NCI-H524 (cell line): ENCODE measurements at places on chromosomes 7 and 10.
A peak's percentile ranks its signal among the peaks of the same experiment; 100 is the strongest.

GRCh38 chr7:135414208-135414607 is 95.7 kb downstream of the CNOT4 start:
- no peak for DNase-seq

- DNase-seq = no peak
Observed at GRCh38 chr10:7362471-7362870, 48.4 kb downstream of the SFMBT2 start.

DNA sequence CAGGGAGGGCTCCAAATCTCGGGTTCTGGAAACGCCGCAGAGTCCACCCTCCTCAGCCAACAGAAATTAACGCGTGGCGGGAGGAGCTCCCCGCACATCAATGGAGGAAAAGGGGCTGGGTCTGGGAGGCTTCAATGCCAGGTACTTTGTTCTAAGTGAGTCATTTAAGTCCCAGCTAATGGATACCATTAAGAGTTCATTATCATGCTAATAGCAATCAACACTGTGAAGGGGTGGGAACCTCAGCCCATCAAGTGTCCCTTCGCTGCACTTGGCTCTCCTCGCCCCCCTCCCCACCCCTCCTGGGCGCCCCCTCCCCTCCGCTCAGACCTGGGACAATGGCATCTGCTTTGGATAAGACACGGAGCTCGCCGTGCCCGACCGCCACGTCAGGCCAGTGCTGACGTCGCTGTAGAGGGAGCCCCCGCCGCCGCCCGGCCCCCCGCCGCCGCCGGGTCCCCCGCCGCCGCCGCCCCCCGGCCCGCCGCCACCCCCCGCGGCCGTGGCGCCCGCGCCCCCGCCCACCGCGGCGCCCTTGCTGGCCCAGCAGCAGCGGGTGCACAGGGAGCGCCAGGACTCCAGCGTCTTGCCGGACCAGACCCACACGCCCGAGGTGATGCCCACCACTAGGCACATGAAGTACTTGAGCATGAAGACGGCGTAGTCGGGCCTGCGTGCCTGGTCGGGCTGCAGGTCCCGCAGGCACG is 2.9 kb downstream of the FZD8 start:
- DNase-seq = peak; percentile 32

- no peak for DNase-seq
Observed at GRCh38 chr7:44081266-44081748, 1.0 kb downstream of the POLM start.

DNA sequence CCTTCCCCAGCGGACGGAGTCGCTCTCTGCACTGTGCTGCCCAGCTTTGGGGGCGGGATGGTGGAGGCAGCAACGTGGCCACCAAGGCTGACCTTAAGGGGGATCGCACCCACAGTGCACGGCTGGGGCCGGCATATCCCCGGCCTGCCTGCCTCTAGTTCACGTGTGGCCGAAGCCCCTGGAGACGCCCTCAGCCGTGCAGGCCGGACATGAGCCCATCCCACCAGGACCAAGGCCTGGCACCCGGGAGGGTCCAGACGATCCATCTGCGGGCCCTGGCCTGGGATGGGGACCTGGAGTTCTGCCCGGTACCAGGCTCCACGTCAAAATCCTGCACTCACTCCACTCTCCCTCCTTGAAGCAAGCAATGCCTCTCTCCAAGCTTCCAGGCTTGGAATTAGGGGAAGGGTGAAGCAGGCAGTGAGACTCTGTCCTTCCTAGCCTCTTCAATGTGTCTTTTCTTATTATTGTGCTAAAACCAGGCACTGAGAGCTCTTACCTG is 520.8 kb downstream of the REEP3 start:
- no peak for DNase-seq

GRCh38 chr10:7130191-7130911 is 280.5 kb downstream of the SFMBT2 start:
- no peak for DNase-seq

GRCh38 chr7:16688249-16688648 is 42.3 kb downstream of the BZW2 start:
- no peak for DNase-seq

GRCh38 chr7:100568896-100569844 is 4.5 kb downstream of the SAP25 start:
- DNase-seq = peak; percentile 16

DNA sequence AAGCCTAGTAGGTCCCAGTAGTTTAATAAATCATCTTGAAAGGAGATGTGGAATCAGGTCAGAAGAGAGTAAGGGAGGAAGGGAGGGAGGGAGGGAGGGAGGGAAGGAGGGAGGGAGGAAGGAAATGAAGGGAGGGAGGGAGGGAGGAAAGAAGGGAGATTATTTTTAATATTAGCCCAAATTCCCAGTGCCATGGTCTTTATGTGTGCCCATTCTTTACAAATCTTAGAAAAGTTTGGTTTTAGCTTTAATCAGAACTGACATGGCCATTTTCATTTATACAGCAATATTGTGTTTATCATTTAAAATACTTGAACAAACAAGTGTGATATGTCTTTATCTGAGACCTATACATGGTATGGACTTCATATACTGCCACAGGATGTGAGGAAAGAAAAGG is 86.8 kb downstream of the GAD2 start:
- no peak for DNase-seq

GRCh38 chr7:36153571-36154097 is 580 bp downstream of the EEPD1 start:
- no peak for DNase-seq

DNA sequence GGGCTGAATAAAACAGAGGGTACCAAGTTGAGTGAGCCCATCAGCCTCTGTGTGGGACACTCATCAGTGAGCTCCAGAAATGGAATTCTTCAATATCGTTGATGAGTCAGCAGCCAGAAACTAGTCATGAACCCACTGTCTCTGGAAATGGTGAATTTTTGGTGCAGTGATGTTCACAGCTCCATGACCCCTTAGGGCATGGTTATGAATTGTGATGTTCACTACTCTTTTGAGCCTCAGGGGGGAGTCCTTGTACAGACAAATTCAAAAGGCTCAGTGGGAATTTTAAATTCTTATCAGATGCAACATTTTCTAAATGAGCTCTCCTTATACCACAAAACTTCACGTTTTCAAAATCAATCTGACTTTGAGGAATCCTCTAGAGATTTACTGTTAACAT is 335.7 kb downstream of the PHTF2 start:
- DNase-seq = peak; percentile 23

- no peak for DNase-seq
Observed at GRCh38 chr10:50497758-50498157, 126.0 kb downstream of the SGMS1 start.

DNA sequence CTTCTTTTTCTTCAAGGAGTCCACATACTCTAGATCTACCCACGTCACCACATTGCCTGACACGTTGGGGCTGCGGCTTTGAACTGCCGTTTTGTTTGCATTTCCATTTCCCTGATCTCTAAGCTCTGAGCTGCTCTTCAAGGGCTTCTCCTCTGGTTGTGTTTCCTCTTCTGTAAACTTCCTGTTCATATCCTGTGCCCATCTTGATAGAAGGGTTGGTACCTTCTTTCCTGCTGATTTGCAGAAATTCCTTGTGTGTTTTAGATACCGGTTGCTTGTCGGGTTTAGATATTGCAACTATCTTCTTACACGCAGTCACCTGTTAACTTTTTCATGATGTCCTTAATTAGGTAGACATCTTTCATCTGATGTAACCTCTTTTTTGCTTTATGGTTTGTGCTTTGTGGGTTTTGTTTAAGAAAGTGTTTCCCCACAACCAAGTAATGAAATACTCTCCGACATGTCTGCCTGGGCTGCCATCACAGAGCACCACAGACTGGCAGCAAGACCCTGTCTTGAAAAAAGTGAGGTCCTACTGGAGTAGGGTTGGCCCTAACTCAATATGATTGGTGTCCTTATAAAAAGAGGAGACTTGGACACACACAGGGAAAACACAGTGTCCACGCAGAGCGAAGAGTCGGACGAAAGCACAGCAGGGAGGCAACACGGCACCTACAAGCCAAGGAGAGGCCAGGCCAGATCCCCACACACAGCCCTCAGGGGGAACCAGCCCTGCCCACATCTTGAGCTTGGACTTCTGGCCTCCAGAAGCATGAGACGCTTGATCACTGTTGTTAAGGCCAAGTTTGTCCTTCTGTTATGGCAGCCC is 99.1 kb upstream of the PDGFA start:
- DNase-seq = no peak

DNA sequence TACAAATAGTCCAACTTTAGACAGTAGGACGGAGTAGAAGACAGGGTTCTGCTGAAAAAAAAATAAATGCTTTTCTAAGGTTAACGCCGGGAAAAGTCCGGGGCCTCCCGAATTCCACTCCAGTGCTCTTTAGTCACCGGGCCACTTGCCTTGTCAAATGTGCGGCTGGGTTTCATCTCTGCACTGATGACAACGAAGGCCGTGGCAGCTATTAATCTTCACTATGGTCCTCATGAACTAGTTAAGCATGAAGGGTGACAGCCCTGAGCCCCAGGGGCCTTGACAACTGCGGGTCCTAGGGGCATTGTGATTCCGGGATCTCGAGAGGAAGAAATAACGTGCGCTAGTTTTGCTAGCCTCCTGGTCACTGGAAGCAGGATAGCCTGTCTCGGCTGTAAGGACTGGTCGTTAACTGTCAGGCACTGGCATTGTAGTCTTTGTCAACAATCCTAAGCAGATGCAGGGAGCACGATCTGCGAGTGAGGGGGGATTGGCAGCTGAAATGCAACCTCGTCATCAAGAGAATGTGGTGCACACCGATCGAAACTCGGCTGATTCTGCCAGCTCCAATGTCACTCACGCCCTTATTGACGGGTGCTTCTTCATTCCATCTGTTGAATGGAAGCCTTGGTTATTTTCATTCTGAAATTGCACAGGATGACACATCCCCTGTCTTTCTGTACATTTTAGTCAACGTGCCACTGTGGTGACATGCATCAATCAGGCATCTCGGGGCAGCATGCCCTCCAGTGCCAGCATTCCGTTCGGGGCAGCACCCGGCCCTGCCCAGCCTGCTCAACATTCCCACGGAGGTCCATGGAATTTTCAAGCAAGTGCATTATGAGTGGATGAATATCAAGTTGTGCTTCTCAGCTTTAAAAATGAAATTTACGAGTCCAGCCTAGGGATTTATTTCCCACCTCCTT is 51.6 kb upstream of the MGMT start:
- no peak for DNase-seq

- no peak for DNase-seq
Observed at GRCh38 chr10:8095959-8096358, 41.5 kb downstream of the GATA3 start.

- no peak for DNase-seq
Observed at GRCh38 chr7:155153676-155154075, 83.6 kb downstream of the HTR5A start.

GRCh38 chr7:112160130-112160770 is 45.9 kb downstream of the DOCK4 start:
- no peak for DNase-seq

DNA sequence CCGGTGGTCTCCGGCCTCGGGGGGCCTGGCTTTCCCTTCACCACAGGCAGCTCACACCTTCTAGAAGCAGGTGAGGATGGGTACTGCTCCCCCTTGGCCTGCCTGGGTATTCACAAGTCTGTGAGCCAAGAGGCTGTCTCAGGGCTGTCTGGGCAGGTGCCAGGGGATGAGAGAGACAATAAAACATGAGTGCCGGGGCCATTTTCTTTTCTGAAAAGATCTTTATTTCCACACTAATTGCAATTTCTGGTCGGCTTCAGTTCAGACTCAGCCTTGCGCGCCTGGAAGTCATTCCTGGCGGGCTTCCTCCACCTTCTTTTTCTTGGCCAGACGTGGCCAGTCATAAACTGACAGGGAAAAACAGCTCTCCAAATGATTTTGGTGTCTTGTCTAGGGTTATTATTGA is 171.2 kb downstream of the ARHGAP12 start:
- no peak for DNase-seq

DNA sequence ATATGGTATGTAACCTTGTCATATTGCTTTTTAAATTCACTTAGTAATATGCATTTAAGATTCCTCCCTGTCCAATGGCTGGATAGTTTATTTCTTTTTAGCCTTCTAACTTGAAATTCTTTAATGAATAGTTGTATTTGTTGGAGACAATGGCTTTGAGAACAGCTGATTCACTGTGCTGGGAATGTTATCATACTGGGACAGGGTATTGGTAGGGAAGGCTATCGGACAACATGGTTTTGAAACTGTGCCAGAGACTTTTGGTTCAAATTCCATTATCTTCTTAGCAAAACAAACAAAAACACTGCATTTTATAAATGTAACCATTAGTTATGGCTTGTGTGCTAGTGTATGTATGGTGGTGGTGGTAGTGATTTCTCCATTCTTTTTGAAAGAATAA is 517.1 kb upstream of the ANKRD30A start:
- no peak for DNase-seq

- no peak for DNase-seq
Observed at GRCh38 chr7:2601065-2601464, 30.7 kb upstream of the TTYH3 start.

GRCh38 chr7:55177589-55178261 is 158.9 kb downstream of the EGFR start:
- DNase-seq = no peak

DNA sequence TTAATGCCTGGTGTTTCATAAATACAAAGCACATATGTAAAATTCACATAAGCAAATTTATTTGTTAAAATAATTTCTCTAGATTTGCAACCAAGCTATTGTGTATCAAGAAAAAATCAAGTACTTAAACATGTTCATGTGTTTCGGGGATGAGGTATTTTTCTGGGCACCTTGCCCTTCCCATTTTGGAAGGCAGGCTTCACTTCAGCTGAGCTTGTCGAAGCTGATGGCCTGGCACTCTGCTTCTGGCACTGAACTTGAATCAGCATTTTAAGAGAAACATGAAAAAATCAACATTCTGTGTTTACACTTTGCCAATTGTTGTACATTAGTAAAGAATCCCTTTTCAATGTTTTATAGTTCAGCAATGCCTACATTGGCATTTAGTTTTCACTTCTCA is 179.1 kb upstream of the STEAP4 start:
- no peak for DNase-seq

GRCh38 chr10:7525314-7526016 is 114.6 kb upstream of the SFMBT2 start:
- peak; percentile 54 for DNase-seq
